ENCODE measurements at places on chromosomes 11 and 22.
A peak's percentile ranks its signal among the peaks of the same experiment; 100 is the strongest.

GRCh38 chr11:45489281-45489905, 176.0 kb downstream of the CHST1 start:
- DNase-seq, result no peak

DNA sequence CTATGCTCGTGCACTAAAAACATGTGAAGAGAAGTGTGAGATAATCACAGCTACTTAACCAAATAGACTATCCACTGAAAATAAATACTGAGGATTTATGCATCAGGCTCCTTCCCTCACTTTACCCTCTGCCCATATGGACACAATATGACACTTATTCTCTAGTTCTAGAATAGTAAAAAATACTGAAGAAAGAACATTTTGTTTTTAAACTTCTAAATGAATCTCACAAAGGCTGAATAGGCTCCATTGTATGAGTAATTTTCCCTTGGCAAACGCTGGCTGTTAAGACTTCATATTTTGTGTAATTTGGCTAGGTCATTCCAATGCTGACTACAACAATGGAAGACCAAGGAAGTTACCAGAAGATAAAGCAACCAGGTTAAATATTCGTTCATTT, 9.9 kb downstream of the HPS5 start:
- DNase-seq, result no peak

DNA sequence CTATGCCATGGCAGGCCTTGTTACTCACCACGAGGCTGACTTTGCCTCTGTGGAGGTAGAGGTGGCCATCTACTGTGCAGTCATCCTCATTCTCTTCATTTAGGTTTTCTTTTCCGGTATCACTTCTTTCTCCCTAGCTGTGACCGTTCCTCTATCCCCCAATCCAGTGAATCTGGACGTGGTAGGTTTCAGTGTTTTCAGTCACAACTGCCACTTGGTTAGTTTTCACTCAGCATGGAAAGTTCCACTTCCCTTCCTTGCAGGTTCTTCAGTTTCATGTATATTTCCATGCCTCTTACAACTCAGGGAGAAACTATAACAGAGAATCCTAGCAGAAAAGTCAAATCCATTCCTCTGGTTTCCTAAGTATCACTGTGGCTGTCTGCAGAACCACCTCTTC, 1.9 kb downstream of the HPS4 start:
- DNase-seq, result peak; percentile 66

DNA sequence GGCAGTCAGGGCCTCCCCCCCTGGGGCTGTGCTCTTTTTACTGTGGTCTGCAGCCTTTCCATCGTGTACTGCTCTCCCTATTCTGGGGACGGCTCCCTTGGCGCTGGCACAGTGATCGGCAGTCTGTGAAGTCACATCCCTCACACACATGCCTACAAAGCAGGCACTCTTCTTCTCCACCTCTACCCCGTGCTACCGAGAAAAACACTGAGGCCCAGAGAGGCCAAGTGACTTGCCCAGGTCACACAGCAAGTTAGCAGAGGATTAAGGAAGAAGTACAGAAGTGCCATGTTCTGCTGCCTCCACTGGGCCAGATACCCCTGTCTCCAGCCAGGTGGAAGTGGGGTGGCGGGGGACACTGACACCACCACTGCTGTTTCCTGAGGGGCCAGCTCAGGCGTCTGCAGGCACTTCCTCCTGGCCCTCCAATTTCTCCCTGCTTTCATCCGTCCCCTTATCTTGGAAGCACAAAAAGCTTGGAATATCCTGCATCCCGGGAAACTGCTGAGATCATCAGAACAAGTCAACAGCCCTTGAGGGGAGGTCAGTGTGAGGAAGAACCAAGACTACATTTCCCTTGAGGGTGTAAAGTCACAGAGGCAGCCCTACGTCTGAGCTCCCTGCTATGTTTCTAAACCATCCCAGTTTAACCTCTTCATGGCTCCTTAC, 30.2 kb upstream of the KLHL35 start:
- no peak for DNase-seq

Data from activated CD4-positive, alpha-beta T cell treated with anti-CD3 and anti-CD28 coated beads, Interleukin-10, Interleukin-2, amounts not matched to agents 100 ng/mL and 50 ng/mL, durations not matched to agents 16 hours and 8 hours (primary cell).